ENCODE measurements at places on chromosomes 13 and 19. TPM values are rescaled to one million over a fixed set of nuclear protein-coding genes. Genes with fewer than 3 reads are reported as not detected.
A peak's percentile ranks its signal among the peaks of the same experiment; 100 is the strongest.

The LMTK3 gene
- total RNA-seq, result not detected

The TMEM59L gene
- 2.3 TPM for total RNA-seq

DNA sequence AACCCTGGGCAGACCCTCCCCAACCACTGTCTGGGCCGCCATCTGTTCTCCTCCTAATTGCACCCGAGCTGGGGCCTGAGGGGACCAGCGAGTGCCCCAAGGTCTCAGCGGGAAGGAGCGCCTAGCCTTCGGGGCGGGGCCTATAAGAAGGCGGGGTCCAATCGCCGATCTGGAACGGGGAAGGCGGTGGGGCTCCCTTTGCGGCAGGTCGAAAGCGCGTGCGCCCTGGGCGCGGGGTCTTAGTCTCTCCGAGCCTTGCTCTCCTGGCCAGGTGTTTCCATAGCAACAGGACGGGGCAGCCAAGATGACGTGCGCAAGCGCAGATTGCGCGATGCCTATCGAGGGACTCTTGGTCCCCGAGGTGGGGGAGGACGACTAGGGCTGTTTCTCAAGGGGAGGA, 2.8 kb downstream of the MAST1 start:
- no peaks in the 10 kb centered on the region for H3K36me3 ChIP-seq
- no peak overlapping the region for H3K27ac ChIP-seq
- no peak for DNase-seq
- peaks cover 12% of the 10 kb centered on the region for H3K27me3 ChIP-seq
- peaks cover 4% of the 10 kb centered on the region for H3K4me1 ChIP-seq
- H3K4me3 ChIP-seq, result peak overlapping the region; percentile 24

GRCh38 chr13:27252467-27252866, 1.1 kb downstream of the RPL21 start:
- peak overlapping the region; percentile 97 for H3K4me3 ChIP-seq
- no peak for DNase-seq
- no peaks in the 10 kb centered on the region for H3K27me3 ChIP-seq
- no peaks in the 10 kb centered on the region for H3K4me1 ChIP-seq

DNA sequence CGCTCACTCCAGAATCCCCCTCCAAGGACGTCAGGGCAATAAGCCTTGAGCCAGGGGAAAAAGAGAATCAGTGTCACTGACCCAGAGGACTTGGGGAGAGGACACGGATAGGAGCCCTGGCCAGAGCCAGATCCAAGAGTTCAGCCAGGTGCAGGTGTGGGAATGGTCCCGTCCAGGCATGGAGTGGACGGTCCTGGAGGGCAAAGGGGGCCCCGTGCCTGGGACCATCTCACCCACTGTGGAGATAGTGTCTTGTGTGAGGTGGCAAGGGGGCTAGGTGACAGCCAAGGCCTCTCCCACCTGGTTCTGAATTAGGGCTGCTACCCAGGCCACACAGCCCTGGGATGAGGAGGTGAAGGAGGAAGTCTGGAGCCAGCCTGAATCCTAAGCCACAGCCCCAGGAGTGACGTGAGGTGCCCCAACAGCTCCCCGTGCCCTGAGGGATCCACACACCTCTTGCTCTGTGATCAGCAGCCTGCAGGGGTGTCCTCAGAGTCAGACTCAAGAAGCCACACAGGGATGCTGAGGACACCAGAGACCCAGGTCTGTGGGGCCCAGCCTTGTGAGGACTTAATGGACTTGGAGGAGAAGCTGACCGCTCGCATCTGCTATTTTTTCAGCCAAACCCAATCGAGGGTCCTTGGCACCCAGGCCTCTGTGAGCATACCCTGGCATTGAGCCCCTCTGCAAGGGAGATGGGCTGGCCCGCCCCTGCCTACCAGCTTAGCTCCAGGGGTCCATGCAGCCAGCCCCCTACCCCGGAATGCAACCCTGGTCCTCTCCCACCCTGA, 16.4 kb upstream of the ZNF14 start:
- no peak overlapping the region for H3K4me3 ChIP-seq
- no peaks in the 10 kb centered on the region for H3K27me3 ChIP-seq
- peak; percentile 40 for DNase-seq
- H3K36me3 ChIP-seq, result no peaks in the 10 kb centered on the region

DNA sequence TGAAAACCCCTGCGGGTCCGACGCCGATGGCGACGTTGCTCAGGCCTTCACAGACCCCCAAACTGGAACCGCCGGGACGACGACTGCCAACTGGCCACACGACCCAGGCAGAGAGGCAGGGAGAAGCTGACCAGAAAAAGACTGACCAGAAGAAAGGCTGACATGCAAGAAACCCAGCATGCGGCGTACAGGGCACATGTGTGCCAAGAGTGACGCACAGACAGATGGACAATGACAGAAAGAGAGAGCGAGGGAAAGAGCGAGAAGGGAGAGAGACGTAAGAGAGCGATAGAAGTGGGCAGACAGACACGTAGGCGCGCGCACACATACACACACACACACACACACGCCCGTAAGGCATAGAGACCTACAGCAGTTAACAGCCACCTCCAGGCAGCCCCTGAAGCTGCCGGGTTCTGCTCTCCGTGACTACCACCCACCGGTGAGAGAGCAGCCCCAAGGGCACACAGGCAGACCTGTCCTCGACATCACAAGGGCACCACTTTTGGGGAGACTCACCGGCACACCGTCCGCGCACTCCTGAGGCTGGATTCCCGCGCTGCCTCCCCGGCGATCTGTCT, 67.2 kb upstream of the ZNF527 start:
- H3K27ac ChIP-seq, result peak overlapping the region; percentile 69
- DNase-seq, result no peak
- peak overlapping the region; percentile 42 for H3K4me3 ChIP-seq
- H3K4me1 ChIP-seq, result no peaks in the 10 kb centered on the region
- H3K27me3 ChIP-seq, result no peaks in the 10 kb centered on the region

Data from breast epithelium (tissue), 4 donors.